ENCODE measurements at places on chromosomes 13 and 19.

- DNase-seq = no peak
Observed at GRCh38 chr13:51856998-51857397, 4.8 kb upstream of the CCDC70 start.

GRCh38 chr13:105220881-105221280 lies 1314.6 kb downstream of the EFNB2 start:
- no peak for DNase-seq

DNA sequence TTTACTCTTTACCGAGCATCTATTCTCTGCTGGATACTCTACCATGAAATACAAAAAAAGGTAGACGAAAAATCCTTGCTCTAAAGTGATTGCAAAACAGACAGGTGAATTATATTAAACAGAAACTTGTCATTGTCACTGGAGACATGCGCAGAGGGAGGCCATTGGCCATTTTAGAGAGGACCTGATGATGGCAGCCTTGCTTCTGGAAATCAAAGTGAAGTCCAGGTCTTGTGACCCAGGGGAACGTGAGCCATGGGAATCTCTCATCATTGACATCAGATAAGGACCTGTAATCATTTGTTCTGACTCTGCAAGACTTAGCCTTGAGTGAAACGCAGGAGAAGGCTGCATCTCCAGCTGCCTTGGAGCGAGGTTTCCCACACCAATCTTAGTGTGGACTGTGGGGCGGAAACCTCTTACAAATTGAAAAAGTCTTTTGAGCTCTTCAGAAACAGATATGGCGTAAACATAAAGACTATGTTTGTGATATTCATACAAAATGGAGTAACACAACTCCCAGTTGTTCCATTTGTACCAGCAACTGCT lies 16.8 kb upstream of the SLC46A3 start:
- no peak for DNase-seq

DNA sequence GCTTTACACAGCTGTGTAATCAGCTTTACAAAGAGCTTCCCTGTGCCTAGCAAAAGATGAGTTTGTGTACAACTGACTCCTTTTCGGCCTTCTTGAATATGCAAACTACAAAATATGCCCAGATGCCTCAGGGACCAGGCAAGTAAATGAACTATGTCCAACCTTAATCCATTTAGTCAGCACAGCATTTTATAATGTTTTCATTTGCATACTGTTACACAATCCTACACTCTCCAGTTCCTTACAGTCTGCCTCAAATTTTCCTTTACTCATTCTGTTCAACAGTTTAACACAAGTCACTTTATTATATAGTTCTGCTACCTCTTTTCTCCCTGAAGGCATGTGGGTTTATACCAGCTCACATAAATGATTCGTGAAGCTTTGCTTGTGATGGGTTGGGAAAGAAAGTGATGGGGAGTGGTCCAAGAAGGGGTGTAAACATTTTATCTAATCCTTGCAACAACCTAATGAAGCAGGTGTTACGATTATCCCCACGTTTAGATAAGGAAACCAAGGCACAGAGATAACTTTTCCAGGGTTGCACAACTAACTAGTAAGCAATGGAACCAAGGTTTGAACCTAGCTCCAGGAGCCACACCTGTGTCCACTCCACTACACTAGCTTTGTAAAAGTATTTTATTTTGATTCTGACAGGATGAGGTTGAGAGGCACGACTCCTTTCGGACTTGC lies 3.3 kb upstream of the USP12 start:
- no peak for DNase-seq

DNA sequence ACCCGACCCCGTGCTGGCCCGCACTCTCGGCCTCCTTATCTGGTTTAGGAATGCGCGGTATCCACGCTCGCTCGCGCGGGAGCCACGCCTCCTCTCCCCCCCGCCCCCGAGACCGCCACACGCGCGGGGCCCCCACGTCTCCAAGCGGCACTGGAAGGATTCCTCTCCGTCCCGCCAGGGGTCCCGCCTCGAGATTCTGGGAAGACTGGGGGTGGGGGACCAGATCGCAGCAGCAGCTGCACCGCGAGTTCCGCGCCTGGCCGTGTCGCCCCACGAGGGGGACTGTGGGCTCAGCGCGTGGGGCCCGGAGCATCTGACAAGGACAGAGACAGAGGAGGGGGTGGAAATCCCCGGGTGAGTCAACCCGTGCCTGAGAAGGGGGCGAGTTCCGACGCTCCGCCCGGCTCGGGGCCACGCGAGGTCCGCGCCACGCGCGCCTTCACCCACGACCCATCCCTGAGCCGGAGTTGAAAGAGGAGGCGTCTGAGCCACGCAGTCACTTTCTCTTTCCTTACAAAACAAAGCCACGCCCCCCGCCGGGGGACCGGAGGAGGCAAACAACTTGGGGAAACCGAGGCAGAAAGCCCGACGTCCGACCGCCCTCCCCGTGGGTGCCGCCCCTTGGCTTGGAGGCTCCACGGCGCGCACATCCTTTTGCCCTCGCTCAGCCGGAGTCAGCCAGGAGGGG lies 814 bp downstream of the S1PR2 start:
- no peak for DNase-seq

- DNase-seq = no peak
Observed at GRCh38 chr13:79919091-79919490, 421.8 kb downstream of the SPRY2 start.

DNA sequence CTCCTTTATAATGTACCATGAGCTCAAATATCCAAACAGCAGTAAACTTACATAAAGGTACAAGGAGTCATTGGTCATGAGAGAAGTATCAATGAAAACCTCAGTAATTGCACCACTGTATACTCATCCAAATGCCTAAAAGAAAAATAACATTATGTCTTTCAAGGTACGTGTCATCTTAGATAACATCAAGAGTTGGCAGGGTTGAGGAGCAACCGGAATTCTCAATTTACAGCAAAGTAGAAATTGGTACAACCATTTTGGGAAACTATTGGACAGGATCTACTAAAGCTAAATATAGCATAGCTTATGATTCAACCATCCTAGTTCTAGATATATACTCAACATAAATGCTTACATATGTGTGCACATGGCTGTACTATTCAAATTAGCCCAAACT lies 502.8 kb downstream of the GPC6 start:
- DNase-seq = no peak

- DNase-seq = no peak
Observed at GRCh38 chr19:12647490-12648071, 19.0 kb downstream of the MAN2B1 start.
